ENCODE measurements at places on chromosomes 7 and 10.

GRCh38 chr10:112723876-112724275 lies 226.2 kb upstream of the TCF7L2 start:
- H3K36me3 ChIP-seq, result no peaks in the 10 kb centered on the region
- H3K4me1 ChIP-seq, result no peaks in the 10 kb centered on the region
- no peak for DNase-seq
- no peaks in the 10 kb centered on the region for H3K27me3 ChIP-seq

GRCh38 chr10:24382979-24383663 lies 174.2 kb downstream of the KIAA1217 start:
- DNase-seq, result no peak
- no peak overlapping the region for H3K4me3 ChIP-seq
- no peaks in the 10 kb centered on the region for H3K36me3 ChIP-seq
- no peaks in the 10 kb centered on the region for H3K27me3 ChIP-seq
- peak overlapping the region; percentile 98 for H3K27ac ChIP-seq

GRCh38 chr7:69996121-69996520 lies 397.8 kb downstream of the AUTS2 start:
- H3K27ac ChIP-seq, result no peak overlapping the region
- DNase-seq, result no peak
- no peak overlapping the region for H3K4me3 ChIP-seq
- no peaks in the 10 kb centered on the region for H3K4me1 ChIP-seq
- no peaks in the 10 kb centered on the region for H3K36me3 ChIP-seq
- H3K27me3 ChIP-seq, result no peaks in the 10 kb centered on the region

DNA sequence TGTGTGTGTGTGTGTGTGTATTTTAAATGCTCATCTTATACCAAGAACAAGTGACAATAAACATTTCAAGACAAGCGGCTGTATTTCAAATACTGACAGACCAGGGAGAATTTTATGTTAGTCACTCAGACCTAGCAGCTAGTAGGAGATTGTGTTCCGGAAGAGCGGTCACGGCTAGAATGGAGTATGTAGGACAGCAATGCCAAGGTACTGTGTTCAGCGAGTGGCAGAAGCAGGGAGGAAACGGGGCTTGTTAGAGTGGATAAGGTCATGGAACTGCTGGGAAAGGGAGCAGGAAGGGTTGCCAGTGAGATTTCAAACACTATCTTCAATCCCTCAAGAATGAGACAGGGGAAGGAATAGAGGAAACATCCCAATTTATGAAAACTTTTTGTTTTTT lies 260.5 kb upstream of the PITRM1 start:
- H3K4me3 ChIP-seq, result no peak overlapping the region
- no peaks in the 10 kb centered on the region for H3K36me3 ChIP-seq
- DNase-seq, result no peak
- H3K27me3 ChIP-seq, result no peaks in the 10 kb centered on the region

DNA sequence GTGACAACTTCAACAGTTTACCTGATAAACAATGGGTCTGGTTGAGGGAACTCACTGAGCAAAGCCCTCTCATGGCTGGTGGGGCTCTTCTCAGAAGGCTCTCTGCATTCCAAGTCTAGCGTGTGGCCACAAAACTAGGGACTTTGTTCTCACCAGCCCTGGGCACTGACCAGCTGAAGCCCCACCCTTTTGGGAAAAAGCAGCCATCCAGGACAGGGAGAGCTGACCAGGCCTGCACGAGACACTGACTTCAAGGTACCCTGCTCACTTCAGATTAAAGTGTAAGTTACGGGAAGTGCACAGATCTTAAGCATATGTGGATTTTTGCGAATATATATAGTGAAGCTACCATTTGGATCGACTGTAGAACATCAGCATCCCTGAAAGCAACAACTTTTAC lies 67.4 kb upstream of the LRRC4 start:
- DNase-seq, result no peak
- H3K4me1 ChIP-seq, result no peaks in the 10 kb centered on the region

DNA sequence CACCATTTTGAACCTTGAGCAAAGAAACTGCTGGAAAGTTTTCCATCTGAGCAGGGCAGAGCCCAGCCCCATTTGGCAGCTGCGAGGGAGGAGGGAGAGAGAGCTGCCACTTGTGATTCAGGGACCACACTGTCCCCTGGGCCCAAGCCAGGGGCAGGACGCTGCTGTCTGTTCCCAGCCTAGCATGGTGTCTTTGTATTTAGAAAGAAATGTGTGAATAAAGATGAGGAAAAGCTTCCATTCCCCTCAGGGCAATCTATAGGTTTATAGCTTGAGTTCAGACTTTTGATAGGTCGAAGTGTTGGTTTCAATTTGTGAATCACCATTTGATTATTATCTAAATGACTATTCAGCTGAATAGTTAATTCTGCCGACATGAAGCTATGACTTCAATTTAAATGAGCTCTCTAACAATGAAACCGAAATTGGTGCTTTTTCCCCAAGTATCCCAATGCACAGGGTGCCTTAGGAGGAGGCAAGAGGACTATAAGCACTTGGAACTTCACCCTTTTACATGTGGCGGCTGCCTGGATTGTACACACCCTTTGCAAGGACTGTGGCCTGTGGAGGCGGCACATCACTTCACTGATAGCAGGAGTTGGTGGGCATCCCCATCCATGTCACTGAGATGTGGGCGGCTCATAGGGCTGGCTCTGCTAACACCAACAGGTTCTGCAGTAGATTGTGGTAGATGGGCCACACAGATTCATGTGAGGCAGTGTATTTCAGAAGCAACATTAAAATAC lies 223.5 kb downstream of the CCDC3 start:
- H3K4me1 ChIP-seq, result no peaks in the 10 kb centered on the region
- no peak for DNase-seq

GRCh38 chr10:95276367-95277200 lies 14.2 kb downstream of the PDLIM1 start:
- no peak overlapping the region for H3K4me3 ChIP-seq
- no peak for DNase-seq
- peaks cover 94% of the 10 kb centered on the region for H3K4me1 ChIP-seq
- peak overlapping the region; percentile 96 for H3K27ac ChIP-seq
- H3K36me3 ChIP-seq, result no peaks in the 10 kb centered on the region
- no peaks in the 10 kb centered on the region for H3K27me3 ChIP-seq

DNA sequence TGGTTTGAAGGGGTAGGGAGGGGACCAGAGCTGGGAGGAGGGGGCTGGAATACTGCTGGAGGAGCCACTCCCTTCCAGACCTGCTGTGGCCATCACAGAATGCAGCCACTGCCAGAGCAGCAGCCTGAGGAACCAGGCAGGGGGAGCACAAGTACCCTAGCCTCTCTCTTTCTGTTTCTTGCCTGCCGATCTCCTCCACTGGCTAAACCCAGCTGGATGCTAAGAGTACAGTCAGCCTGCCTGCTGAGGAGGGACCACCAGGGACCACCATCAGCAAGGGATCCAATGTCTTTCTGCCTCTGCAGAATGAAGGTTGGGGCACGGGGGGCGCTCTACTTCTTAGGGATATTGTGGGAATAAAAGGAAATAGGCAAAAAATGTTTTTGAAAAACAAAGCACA lies 4.7 kb downstream of the BLVRA start:
- H3K36me3 ChIP-seq, result no peaks in the 10 kb centered on the region
- no peak for DNase-seq
- no peaks in the 10 kb centered on the region for H3K27me3 ChIP-seq
- peaks cover 24% of the 10 kb centered on the region for H3K4me1 ChIP-seq
- no peak overlapping the region for H3K27ac ChIP-seq
- H3K4me3 ChIP-seq, result no peak overlapping the region

- DNase-seq, result no peak
- no peak overlapping the region for H3K27ac ChIP-seq
- no peak overlapping the region for H3K4me3 ChIP-seq
- no peaks in the 10 kb centered on the region for H3K27me3 ChIP-seq
- no peaks in the 10 kb centered on the region for H3K4me1 ChIP-seq
- H3K36me3 ChIP-seq, result no peaks in the 10 kb centered on the region
Measured at GRCh38 chr10:99375426-99375825, 46.3 kb downstream of the CNNM1 start.

DNA sequence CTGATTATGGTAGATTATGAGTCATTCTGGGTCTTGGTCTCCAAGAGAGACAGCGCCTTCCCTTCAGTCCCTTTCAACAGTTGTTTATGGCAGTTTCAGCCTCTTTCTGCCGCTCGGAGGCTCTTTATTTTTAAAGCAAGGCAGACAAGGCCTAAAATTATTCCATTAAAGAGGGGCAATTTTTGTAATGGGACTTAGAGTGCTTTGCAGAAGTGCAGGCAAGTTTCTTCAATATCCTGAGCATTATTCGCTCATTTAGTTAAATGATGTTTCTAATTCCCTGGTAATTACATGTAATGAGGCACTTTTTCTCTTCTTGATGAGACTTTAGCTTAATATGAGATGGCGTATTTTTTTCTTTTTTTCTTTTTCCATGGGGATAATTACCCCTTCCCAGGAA lies 33.6 kb downstream of the BUB3 start:
- H3K4me3 ChIP-seq, result no peak overlapping the region
- H3K27me3 ChIP-seq, result no peaks in the 10 kb centered on the region
- no peak for DNase-seq
- H3K36me3 ChIP-seq, result no peaks in the 10 kb centered on the region
- no peak overlapping the region for H3K27ac ChIP-seq
- no peaks in the 10 kb centered on the region for H3K4me1 ChIP-seq

DNA sequence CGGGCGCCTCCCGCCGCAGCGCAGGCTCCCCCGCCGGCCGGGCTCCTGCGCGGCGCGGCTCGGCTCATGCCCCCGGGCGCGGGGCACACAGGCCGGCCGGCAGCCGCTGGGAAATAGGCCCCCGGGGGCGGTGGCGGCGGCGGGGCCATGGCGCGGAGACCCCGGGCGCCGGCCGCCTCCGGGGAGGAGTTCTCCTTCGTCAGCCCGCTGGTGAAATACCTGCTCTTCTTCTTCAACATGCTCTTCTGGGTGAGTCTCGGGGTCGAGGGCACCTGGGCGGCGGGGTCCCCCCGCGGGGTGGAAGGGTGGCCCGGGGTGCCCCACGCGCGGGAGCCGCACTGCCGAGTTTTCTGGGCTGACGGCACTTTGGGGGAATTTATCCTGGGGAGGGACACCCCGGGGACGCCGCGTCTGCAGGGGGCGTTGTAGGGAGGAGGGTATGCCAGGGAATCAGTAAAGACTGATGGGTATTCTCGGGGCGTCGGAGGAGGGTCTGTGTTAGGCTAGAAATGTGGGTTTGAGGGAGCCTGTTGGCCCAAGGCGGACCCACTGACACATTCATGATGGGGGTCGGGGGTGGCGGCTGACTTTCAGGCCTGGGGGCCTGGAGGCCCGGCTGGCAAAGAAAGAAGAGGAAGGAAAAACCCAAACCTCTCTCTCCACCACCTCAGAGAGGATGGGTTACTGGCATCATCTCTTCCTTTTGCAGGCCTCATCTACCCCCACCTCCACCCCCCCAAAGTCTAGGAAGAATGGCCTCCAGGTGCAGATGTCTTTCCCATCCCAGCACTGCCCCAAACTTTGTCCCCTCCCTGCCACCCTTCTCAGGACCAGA lies 544 bp downstream of the TSPAN33 start:
- H3K27ac ChIP-seq, result no peak overlapping the region
- no peak for DNase-seq
- H3K36me3 ChIP-seq, result no peaks in the 10 kb centered on the region
- H3K4me3 ChIP-seq, result peak overlapping the region; percentile 59
- no peaks in the 10 kb centered on the region for H3K27me3 ChIP-seq

GRCh38 chr7:117750612-117751563 lies 122.4 kb downstream of the CTTNBP2 start:
- DNase-seq, result no peak
- H3K27me3 ChIP-seq, result no peaks in the 10 kb centered on the region
- no peaks in the 10 kb centered on the region for H3K4me1 ChIP-seq
- H3K27ac ChIP-seq, result no peak overlapping the region
- no peak overlapping the region for H3K4me3 ChIP-seq
- no peaks in the 10 kb centered on the region for H3K36me3 ChIP-seq

DNA sequence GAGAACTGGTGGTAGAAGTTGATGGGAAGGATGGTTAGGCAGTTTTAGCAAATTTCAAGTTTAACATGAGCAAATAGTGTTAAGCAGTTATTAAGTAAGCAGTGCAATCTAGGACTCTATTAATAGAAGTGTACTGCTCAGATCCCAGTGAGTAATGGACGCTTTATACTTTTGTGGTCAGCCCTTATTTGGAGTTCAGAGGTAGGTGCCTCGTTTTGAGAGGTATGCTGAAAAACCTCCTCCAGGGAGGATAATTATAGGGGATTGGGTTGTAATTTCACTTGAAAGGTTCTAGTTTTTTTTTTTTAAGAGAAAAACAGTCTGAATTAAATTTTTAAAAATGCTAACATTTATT lies 33.5 kb upstream of the CCDC7 start:
- no peaks in the 10 kb centered on the region for H3K36me3 ChIP-seq
- DNase-seq, result no peak
- peak overlapping the region; percentile 64 for H3K27ac ChIP-seq
- H3K4me3 ChIP-seq, result peak overlapping the region; percentile 9

- no peaks in the 10 kb centered on the region for H3K27me3 ChIP-seq
- no peaks in the 10 kb centered on the region for H3K36me3 ChIP-seq
- H3K4me3 ChIP-seq, result no peak overlapping the region
- DNase-seq, result no peak
- H3K4me1 ChIP-seq, result peaks cover 53% of the 10 kb centered on the region
Measured at GRCh38 chr10:11178606-11179515, 161.2 kb downstream of the CELF2 start.

DNA sequence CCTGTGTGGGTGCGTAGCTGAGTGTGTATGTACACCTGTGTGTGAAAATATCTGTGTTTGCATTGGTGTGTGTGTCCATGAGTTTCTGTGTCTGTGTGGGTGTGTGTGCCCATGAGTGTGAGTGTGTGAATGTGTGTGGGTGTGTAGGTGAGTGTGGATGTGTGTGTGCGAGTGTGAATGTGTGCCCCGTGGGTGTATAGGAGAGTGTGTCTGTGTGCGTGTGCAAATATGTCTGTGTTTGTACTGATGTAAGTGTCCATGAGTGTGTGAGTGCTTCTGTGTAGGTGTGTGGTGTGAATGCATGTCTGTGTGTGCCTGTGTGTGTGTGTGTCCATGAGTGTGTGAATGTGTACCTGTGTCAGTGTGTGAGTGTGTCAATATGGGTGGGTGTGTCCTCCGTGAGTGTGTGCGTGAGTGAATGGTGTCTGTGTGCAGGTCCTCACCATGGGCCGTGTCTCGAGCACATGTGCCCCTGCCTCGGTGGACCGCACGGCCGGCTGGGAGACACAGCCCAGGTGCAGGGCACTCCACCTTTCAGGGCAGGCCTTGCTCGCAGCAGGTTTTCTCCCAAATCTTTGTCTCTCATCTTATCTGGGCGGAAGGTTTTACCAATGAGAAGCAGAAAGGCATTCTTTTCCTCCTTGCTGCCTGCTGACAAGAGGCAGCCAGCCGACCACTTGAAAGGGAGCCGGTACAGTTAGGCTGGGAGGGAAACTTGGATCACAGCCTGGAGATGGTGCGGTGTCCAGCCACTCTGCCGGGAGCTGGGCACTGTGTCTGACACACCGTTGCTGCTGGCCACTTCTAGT lies 107.1 kb upstream of the FAM20C start:
- H3K27me3 ChIP-seq, result no peaks in the 10 kb centered on the region
- DNase-seq, result no peak
- H3K27ac ChIP-seq, result no peak overlapping the region
- H3K36me3 ChIP-seq, result no peaks in the 10 kb centered on the region
